ENCODE measurements at places on chromosomes 11 and 22.

- no peak for DNase-seq
Measured at GRCh38 chr11:102497061-102497460, 33.5 kb downstream of the MMP7 start.

- no peak for DNase-seq
Measured at GRCh38 chr22:48061726-48062125, 1299.3 kb downstream of the TBC1D22A start.

DNA sequence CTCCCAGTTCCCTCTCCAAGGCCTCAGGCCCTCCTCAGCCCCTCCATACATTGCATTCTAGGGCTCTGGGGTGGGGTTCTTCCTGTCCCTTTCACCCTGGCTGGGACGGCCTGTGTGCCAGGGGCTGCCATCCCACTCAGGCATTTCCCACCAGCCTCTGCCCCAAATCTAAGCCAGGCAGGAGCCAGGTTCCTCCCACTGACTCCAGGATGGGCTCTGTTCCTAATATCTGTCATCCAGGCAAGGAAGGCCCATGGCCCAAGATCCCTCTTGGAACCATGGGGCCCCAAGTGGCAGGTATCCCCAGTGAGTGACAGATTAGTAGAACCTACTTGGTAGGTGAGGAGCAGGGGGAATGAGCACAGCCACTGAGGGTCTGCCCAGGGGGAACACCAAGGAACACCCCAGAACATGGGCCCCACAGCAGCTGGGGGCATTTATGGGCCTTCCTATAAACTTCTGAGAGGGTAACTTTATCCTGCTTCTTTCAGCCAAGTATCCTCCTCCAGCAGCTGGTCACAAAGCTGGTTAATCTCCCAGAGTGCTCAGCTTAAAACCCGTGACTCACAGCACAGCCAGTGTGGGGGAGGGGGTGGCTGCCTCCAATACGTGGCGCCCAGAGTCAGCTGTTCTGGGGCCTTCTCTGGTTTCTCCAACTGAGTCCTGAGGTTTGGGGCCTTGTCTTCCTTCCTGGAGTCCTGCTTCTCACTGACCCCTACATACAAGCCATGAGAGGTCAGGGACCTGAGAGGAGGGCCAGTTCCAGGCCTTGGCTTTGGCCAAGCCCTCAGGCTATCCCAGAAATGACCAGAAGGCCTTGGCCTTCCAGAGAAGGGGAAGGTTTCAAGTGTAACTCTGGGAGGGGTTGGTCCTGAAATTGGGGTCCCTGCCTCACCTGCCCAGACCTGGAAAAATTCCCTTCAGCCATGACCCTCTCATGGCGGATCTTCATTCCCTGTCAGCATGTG is 19.9 kb upstream of the MYOD1 start:
- no peak for DNase-seq

- DNase-seq, result no peak
Measured at GRCh38 chr11:119356349-119357031, 10.0 kb upstream of the MFRP start.

- no peak for DNase-seq
Measured at GRCh38 chr11:67120881-67121710, 2.0 kb downstream of the KDM2A start.

DNA sequence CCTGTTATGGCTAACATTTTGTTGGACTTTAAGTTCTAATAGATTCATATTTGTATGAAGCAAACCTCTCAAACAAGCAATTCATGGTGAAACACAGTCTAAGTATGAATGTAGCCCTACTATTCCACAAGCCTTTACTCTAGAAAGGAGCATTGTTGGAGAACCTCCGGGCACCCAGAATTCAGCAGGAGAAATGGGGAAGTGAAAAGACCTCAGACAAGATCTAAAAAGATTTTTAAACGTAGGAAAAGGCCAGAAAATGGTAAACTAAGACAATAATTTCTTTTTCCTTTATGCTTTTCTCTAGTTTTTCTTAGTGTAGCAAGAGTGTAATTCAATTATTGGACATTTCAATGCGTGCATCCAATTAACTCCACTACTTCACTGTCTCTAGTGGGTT is 426.4 kb downstream of the INSC start:
- no peak for DNase-seq

- no peak for DNase-seq
Measured at GRCh38 chr11:72069787-72070251, 10.5 kb downstream of the NUMA1 start.

- no peak for DNase-seq
Measured at GRCh38 chr11:99773646-99774045, 752.9 kb downstream of the CNTN5 start.

GRCh38 chr22:46829117-46829891 is 66.9 kb downstream of the TBC1D22A start:
- no peak for DNase-seq

GRCh38 chr11:1564535-1565172 is 7.4 kb downstream of the DUSP8 start:
- no peak for DNase-seq

GRCh38 chr11:102389253-102389652 is 42.2 kb downstream of the BIRC2 start:
- DNase-seq, result no peak

GRCh38 chr11:33158596-33159275 is 2.5 kb downstream of the CSTF3 start:
- no peak for DNase-seq

- DNase-seq, result no peak
Measured at GRCh38 chr22:25942115-25942855, 200.3 kb downstream of the MYO18B start.

- DNase-seq, result no peak
Measured at GRCh38 chr22:21672107-21672629, 6.4 kb downstream of the PPIL2 start.

DNA sequence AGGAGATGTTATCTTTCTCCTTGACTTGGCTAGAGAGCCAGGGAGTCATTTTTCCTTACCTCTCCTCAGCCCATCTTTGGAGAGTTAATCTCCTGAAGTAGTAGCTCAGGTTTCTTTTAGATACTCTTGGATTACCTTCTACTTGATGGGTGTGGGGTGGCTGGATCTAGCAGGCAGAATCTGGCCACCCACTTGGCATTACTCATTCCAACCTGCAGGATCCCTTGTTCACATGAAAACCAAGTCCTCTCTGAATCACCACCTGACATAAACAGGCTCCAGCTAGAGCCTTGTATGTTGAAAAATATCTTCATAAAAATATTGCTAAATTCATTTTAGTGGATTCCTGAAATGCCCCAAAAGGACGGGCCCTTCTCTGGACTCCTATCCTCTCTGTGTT is 250.6 kb upstream of the PLET1 start:
- no peak for DNase-seq
